ENCODE measurements at places on chromosomes 7 and 10.
A peak's percentile ranks its signal among the peaks of the same experiment; 100 is the strongest.

GRCh38 chr7:111438369-111439289 lies 123.7 kb downstream of the IMMP2L start:
- DNase-seq = no peak

DNA sequence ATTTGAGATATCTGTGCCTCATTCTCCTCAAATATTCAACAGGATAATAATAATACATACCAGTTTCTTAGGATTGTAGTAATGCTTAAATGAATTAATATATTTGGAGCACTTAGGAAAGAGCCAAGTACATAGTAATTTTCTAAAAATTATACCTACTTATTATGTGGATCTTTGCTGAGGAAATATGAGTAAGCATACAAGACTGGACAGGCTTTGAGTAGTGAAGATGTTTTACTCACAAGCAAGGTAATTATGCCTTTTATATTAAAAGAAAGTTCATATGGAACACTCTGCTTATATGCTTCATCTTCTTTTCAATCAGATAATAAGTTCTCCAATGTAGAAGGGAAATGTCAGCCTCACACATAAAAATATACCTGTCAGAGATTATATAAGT lies 337.5 kb upstream of the KAT6B start:
- no peak for DNase-seq

- DNase-seq = no peak
Observed at GRCh38 chr10:119786117-119786769, 60.4 kb downstream of the INPP5F start.

- DNase-seq = no peak
Observed at GRCh38 chr10:75117995-75118394, 6.5 kb downstream of the SAMD8 start.

- no peak for DNase-seq
Observed at GRCh38 chr7:43485580-43485979, 97.3 kb upstream of the STK17A start.

- no peak for DNase-seq
Observed at GRCh38 chr7:8481752-8482446, 48.5 kb downstream of the NXPH1 start.

DNA sequence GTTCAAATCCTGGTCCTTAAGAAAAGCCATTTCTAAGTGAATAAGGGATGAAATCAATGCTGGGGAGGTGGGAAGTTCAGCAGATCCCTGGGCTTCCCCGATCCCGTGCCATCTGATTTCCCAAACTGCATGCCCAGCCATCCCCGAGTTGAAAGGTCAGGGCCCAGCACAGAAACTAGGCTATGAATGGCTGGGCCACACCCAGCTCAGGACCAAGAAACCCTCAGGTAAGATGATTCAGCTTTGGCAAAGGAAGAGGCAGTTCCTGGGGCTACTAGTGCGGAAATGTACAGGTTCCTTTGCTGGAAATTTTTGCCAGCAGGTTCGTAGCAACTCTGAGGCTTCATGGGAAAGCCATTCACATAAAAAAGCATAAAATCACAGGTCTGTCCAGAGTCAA lies 182.7 kb downstream of the FAM107B start:
- no peak for DNase-seq

GRCh38 chr7:66125052-66125694 lies 10.5 kb downstream of the CRCP start:
- DNase-seq = no peak

- peak; percentile 30 for DNase-seq
Observed at GRCh38 chr7:151248346-151249033, at the start of gene SMARCD3. Gene SMARCD3 (minus strand): TSS chr7:151248694. CDS start chr7:151248562, 132 bp downstream.

- DNase-seq = no peak
Observed at GRCh38 chr7:53518319-53518718, 482.9 kb downstream of the POM121L12 start.

- no peak for DNase-seq
Observed at GRCh38 chr10:68074031-68074774, 880 bp downstream of the HERC4 start.

All from activated effector memory CD4-positive, alpha-beta T cell treated with Interleukin-2 at 50 U/mL for 16 hours (primary cell).